Right hindlimb (tissue), 1 donor: ENCODE measurements at places on chromosomes 4 and X.

GRCh38 chr4:99264927-99265326, 25.9 kb downstream of the ADH1A start:
- DNase-seq = no peak

DNA sequence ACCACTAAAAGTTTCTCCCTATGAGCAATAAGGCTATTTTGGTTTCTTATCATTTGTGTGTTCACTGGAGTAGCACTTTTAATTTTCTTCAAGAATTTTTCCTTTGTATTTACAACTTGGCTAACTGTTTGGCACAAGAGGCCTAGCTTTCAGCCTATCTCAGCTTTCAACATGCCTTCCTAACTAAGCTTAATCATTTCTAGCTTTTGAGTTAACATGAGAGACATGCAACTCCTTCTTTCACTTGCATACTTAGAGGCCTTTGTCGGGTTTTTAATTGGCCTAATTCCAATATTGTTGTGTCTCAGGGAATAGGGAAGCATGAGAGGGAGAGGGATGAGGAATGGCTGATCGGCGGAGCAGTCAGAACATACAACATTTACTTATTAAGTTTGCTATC, 349.8 kb downstream of the OPHN1 start:
- DNase-seq = no peak

DNA sequence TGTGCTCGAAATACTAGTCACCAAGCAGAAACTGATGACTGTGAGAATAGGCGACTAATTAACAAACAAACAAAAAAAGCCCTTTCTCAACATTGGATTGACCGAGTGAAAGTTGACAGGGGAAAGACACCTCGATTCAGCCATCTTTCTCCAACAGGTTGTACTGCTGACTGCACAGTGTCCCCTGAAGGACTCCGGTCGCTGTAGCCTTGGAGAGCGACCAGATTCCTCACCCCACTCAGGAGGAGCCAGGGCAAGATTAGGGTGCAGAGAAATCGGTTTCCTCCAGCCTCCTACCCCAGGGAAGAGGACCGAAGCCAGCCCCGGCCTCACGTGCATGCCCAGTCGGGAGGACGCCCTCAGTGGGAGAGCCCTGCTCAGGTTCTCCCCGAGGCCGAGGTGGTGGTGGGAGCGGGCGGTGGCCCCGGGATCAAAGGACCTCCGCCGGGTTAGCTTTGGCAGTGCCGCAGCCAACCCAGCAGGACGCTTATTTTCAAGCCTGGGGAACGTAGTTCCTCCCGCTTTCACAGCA, 1.1 kb upstream of the RAP1GDS1 start:
- DNase-seq = peak; percentile 69

GRCh38 chrX:10797466-10797865, 177.1 kb upstream of the MID1 start:
- no peak for DNase-seq
